Mammary microvascular endothelial cell (primary cell): ENCODE measurements at places on chromosomes 5 and 9. TPM values are rescaled to one million over a fixed set of nuclear protein-coding genes. Genes with fewer than 3 reads are reported as not detected.

PCDHA9 gene
- 0.13 TPM in 1 of 2 replicates, not detected in the other for total RNA-seq

SUSD3 gene
- 0.07 and 0.10 TPM in 2 replicates for total RNA-seq

FOXI1 gene
- not detected in 2 replicates for total RNA-seq

C5orf52 gene
- not detected in 2 replicates for total RNA-seq

ABO gene
- not detected in 2 replicates for total RNA-seq

ANKRD34B gene
- not detected in 2 replicates for total RNA-seq

CDKN2B-AS1 gene
- total RNA-seq: 1.1 and 1.7 TPM in 2 replicates

FBXL17 gene
- total RNA-seq: 4.1 and 6.1 TPM in 2 replicates

SLC46A2 gene
- not detected in 2 replicates for total RNA-seq

SPINK4 gene
- total RNA-seq: not detected in 2 replicates

C9 gene
- not detected in 2 replicates for total RNA-seq
